Breast epithelium (tissue), 4 donors: ENCODE measurements at places on chromosomes 4 and X.

DNA sequence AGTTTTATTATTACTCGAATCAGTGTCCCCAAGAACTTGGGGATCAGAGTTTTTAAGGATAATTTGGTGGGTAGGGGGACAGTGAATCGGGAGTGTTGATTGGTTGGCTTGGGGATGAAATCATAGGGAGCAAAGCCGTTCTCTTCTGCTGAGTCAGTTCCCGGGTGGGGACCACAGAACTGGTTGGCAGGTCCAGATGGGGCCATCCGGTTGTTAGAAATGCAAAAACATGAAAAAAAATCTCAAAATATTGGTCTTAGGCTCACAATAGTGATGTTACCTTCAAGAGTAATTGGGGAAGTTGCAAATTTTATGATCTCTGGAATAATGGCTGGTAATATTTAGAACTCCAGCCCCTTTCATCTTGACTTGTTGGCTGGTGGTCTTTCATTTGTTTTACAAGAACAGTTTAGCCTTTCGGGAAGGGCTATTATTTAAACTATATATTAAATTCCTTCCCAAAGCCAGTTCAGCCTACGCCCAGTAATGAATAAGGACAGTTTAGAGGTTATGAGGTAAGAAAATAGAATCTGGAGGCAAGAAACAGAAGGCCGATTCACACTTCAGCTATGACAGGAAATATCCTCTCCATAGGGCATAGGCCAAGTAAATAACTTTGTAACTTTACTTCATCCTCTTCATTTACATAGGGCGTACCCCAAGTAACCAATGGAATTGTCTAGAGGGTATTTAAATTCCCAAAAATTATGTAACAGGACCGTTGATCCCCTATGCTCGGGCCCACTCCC is 164.1 kb upstream of the STS start:
- no peaks in the 10 kb centered on the region for H3K4me1 ChIP-seq
- H3K27ac ChIP-seq = no peak overlapping the region
- H3K4me3 ChIP-seq = no peak overlapping the region
- H3K36me3 ChIP-seq = no peaks in the 10 kb centered on the region
- H3K27me3 ChIP-seq = no peaks in the 10 kb centered on the region

DNA sequence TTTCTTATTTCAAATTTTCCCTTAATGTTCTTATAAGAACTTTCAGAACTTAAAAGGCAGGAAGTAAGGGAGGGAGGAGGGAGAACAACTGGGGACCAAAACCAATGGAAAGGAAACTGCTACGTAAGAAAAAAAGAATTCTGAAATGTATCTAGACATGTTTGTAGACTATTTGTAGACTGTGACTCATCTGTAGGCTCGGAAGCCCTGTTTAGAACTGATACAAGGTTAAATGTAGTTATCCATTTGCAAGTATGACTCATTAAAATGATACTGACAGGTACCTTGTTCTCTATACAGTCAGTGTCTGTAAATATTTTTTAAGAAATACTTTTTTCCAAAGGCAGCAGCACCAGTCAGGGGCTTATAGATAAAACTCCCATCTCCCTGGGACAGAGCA is 202.0 kb downstream of the DHX15 start:
- no peak for DNase-seq
- H3K36me3 ChIP-seq = no peaks in the 10 kb centered on the region
- H3K4me3 ChIP-seq = no peak overlapping the region
- H3K27ac ChIP-seq = no peak overlapping the region
- H3K4me1 ChIP-seq = no peaks in the 10 kb centered on the region
- no peaks in the 10 kb centered on the region for H3K27me3 ChIP-seq

DNA sequence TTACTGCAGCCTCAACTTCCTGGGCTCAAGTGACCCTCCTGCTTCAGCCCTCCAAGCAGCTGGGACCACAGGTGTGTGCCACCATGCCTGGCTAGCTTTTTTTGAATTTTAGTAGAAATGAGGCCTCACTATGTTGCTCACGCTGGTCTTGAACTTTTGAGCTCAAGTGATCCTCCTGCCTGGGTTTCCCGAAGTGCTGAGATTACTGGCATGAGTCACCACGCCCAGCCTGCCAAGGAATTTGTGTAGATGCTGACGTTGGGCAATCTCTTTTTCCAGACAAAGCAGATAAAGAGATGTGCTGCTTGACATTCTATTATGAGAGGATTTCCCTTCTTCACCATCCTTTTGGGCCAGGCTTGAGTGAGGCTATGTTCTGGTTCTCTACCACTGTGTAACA is 254.5 kb upstream of the RPS6KA3 start:
- DNase-seq = no peak
- H3K4me3 ChIP-seq = no peak overlapping the region
- no peak overlapping the region for H3K27ac ChIP-seq
- peaks cover 33% of the 10 kb centered on the region for H3K27me3 ChIP-seq
- H3K4me1 ChIP-seq = no peaks in the 10 kb centered on the region
- H3K36me3 ChIP-seq = no peaks in the 10 kb centered on the region

- DNase-seq = no peak
- peaks cover 6% of the 10 kb centered on the region for H3K36me3 ChIP-seq
- no peak overlapping the region for H3K27ac ChIP-seq
- H3K4me1 ChIP-seq = no peaks in the 10 kb centered on the region
- no peaks in the 10 kb centered on the region for H3K27me3 ChIP-seq
These were observed 20.3 kb downstream of the ANXA5 start for GRCh38 chr4:121676345-121677075.

DNA sequence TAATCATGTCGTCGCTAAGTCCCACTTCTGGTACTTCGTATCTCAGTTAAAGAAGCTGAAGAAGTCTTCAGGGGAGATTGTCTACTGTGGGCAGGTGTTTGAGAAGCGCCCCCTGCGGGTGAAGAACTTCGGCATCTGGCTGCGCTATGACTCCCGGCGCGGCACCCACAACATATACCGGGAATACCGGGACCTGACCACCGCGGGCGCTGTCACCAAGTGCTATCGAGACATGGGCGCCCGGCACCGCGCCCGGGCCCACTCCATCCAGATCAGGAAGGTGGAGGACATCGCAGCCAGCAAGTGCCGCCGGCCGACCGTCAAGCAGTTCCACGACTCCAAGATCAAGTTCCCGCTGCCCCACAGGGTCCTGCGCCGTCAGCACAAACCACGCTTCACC is 11.3 kb downstream of the PNCK start:
- no peaks in the 10 kb centered on the region for H3K4me1 ChIP-seq
- no peak overlapping the region for H3K27ac ChIP-seq
- H3K4me3 ChIP-seq = no peak overlapping the region
- H3K27me3 ChIP-seq = no peaks in the 10 kb centered on the region

- DNase-seq = peak; percentile 41
- peaks cover 44% of the 10 kb centered on the region for H3K27me3 ChIP-seq
- H3K36me3 ChIP-seq = no peaks in the 10 kb centered on the region
These were observed 130.8 kb downstream of the COL4A6 start for GRCh38 chrX:108307132-108308085.
